Stimulated activated effector memory CD8-positive, alpha-beta T cell treated with anti-CD3 and anti-CD28 coated beads, Interleukin-12 subunit alpha, Interleukin-12 subunit beta, amount 100 ng/mL, for 72 hours (primary cell): ENCODE measurements at places on chromosomes 1 and 21.

GRCh38 chr1:183126528-183126927 lies 59.5 kb upstream of the LAMC2 start:
- DNase-seq: no peak

GRCh38 chr1:245177071-245177900 lies 22.5 kb downstream of the KIF26B start:
- DNase-seq: no peak

GRCh38 chr21:42644223-42645208 lies 8.9 kb upstream of the PDE9A start:
- DNase-seq: no peak

DNA sequence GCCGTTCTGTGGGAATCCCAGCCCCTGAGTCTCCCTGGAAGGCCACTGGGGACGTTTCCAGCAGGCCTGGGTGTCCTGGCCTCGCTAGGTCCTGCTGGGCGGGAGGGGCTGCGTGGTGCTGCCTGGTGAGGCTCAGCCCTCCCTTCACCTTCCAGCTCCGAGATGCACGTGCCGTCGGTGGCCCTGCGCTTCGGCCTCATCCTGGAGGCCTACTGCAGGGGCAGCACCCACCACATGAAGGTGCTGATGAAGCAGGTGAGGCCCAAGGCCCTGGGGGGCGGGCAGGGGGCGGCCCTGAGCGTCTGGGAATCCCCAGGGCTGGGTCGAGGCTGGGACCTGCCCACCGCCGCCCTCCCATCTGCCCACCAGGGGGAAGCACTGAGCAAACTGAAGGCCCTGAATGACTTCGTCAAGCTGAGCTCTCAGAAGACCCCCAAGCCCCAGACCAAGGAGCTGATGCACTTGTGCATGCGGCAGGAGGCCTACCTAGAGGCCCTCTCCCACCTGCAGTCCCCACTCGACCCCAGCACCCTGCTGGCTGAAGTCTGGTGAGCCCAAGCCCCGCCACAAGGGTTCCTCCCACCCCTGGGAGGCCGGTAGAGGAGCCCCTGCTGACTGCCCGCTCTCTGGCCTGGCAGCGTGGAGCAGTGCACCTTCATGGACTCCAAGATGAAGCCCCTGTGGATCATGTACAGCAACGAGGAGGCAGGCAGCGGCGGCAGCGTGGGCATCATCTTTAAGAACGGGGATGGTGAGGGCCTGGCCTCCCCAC lies 70.3 kb downstream of the PIK3CD start:
- peak; percentile 61 for DNase-seq

GRCh38 chr1:11681071-11681771 lies at the start of gene MAD2L2:
Gene MAD2L2, minus strand, starts transcription at chr1:11681148. Its CDS starts 547 bp downstream, at chr1:11680601.
- DNase-seq: peak; percentile 93

DNA sequence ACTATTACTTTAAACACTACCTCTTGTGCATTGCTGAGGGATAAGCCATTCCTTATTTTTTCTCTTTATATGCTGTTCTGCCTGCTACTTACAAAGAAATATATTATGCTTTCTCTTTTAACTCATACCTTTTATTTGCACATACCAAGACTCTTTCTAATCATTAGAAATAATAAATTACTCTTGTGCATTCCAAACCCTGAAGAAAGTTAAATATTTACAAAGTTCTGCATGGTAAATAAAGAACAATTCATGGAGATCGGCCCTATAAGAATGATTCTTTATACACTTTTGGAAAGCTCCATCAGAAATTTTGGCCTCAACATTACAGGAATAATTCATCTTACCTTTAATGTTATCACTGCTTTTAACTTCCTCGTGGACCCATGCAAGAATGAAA lies 86.7 kb upstream of the PALMD start:
- DNase-seq: no peak

- DNase-seq: no peak
Observed at GRCh38 chr1:39132505-39133339, 71.8 kb upstream of the MACF1 start.

DNA sequence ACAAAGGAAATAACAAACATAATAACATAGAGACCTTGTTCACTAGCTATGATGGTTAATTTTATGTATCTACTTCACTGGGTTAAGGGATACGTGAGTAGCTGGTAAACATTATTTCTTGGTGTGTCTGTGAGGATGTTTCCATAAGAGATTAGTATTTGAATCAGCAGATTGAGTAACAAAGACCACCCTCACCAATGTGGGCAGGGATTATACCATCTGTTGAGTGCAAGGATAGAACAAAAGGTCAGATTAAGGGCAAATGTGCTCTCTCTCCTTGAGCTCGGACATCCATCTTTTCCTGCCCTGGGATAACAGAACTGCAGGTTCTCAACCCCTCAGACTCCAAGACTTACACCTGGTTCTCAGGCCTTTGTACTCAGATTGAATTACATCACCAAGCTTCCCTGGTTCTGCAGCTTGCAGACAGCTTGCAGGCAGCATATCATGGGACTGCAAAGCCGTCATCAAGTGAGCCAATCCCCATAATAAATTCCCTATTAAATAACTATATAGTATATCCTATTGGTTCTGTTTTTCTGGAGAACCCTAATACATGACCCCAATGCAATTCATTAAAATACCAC lies 9.2 kb downstream of the SPATA6 start:
- no peak for DNase-seq

DNA sequence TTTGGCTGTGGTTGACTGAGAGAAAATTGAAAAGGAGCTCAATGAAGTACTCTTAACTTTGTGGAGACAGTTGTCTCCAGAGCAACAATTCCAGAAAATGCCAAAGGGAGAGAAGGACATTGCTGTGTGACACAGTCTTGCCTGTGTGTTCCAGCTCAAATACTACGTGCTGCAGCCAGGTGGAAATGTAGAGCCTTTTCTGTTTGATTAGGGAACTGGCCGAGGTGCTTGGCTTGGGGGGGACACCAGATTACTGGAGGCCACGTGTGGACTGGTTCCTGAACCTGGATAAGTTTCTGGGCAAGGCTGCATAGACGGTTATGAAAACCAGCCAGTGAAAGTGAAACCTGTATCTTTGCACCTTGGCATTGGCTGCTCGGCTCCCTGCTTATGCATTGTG lies 217.9 kb downstream of the CTH start:
- DNase-seq: no peak

- DNase-seq: peak; percentile 77
Observed at GRCh38 chr1:25520446-25521061, 22.9 kb upstream of the LDLRAP1 start.

- DNase-seq: no peak
Observed at GRCh38 chr1:17359031-17359430, 13.0 kb upstream of the PADI6 start.

DNA sequence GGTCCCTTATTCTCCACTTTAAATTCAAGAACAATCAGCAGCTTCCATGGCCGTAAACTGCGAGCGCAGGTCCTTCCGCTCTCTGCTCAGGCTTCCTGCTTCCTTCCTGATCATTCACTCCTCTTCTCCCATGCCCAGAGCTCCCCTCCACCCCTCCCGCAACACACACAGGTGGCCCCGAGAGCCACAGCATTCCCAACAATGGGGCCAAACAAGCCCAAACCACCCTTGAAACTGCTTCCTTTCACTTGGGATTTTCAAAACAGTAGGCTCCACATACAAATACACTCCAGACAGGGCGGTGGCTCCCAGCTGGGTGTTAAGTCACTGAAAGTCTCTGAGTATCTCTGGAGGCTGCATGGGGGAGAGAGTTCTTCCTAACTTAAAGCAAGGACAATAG lies 11.4 kb downstream of the FAM89A start:
- DNase-seq: no peak

- no peak for DNase-seq
Observed at GRCh38 chr1:225446981-225447615, 19.3 kb upstream of the LBR start.

- no peak for DNase-seq
Observed at GRCh38 chr21:37700641-37701202, 215.5 kb downstream of the KCNJ6 start.

GRCh38 chr1:222905151-222905550 lies 90.3 kb downstream of the DISP1 start:
- no peak for DNase-seq

DNA sequence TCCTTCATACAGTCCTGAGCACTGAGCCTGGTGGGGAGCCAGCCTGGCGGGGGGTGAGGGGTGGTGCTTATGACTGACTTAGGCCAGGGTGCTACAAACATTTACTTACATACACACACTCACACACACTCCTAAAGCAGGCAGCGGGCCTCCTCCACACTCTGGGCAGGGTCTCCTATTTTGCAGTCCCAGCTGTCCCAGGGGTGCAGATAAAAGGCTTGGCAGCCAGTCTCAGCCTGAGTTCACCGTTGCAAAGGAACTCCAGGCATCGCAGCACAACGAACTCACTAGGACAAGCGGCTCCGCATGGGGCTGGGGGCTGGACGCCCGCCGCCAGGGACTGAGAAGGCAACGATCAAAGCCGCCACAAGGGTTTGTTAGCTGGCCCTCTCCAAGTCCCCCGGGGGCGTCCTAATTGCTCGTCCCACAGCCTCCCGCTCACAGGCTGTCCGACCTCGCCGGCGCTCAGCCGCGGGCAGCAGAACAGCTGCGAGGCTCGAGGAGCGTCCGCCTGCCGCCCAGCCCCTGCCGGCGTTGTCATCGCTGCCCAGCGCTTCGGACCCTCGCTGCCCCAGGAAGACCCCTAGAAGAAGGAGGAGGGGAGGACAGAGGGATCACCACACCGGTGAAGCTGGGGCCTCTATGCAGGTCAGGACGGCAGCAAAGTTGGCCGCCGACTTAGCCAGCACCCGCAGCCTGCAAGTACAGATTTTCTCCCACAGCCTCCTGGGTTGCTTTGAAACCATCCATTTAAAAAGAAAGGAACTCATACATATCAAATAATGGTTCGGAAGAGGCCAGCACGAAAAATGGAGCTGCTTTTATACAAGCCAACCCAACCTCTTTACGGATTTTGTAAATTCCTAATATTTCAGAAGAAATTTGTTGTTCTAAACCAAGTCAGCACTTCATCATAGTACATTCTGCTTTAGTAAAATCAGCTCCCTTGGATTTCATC lies 6.2 kb downstream of the BARHL2 start:
- DNase-seq: no peak

GRCh38 chr1:238982736-238983135 lies 403.6 kb upstream of the CHRM3 start:
- no peak for DNase-seq

DNA sequence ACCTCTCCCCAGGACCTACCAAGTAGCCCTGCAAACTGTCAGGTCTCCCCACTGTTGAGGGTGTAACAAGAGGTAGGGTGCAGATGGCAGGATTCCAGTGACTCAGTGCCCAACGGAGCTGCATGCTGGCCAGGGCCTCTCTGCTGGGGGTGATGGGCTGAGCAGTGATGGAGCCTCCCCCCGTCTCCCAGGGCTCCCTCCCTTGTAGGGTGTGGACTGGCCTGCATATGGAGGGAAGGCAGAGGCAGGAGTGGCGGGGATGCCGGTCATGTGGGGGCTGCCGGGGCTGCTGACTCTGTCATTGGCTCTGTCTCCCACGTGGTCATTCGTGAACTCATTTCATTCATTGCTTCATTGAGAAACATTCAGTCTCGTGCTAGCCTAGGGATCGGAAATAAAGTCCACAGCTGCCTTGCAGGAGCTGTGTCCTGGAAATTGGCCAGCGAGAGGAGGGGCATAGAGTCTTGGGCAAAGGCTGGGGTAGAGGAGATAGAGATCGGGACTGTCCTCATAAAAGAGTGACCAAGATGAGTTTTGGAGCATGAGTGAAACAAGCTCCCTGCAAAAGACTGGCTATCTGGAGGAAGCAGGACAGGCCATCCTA lies 22.9 kb upstream of the DISP3 start:
- DNase-seq: no peak

GRCh38 chr1:98179151-98179773 lies 258.4 kb upstream of the DPYD start:
- DNase-seq: no peak

DNA sequence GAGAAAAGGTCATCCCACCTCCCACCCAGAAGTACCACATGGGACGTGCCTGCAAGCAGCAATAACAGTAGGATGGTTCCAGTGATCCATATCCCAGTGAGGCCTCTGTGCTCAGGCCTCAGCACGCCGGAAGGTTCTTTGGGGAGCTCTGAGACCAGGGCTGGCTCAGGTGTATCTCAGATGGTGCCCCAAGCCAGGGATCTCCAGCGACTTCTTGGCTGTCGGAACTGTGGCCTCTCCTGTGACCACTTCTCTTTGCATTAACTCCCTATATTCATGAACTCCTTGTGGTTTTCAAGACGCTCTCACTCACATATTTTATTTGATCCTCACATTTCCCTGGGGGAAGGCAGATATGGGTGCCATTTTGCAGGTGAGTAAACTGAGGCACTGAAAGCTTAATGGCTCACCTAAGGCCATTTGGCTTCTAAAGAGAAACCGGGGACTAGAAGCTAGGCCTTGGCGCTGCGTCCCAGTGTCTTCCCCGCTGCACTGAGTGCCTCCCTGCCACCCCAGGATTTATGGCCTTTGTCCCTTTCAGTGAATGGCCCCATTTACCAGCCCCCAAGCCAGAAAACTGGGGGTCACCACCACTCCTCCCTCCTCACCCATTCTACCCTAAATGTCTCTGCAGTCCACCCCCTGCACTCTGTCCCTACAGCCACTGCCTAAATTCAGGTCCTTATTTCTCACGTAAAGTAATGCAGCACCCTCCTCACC lies 101.9 kb downstream of the CCDC185 start:
- DNase-seq: no peak

DNA sequence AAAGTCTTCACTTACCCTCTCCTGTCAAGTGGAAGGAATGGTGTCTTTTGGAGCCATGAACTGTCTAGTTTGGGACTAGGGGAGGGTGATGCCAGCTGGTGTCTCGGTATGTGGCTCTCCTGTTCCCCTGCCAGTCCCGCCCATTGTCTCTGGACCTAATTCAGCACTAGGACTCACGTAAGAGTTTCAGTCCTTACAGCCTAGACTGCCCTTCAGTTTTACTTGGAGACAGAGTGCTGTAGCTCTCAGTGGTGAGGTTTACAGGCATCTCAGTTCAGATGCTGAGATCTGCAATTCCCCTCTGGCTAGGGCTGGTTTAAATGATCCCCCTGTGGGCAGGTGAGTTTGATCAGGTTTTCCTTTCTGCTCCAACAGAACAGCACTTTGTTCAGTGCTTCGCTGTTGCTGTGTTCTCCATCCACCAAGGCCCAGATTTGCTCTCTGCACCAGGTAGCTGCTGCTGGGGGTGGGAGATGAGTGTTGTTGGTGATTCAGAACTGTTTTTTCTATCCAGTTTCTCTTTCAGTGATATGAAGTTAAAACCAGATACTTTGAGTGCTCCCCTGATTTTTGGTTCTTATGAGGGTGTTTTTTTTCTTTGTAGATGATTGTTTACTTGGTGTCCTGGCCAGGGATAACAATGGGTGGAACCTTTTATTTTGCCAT lies 198.3 kb upstream of the RNPC3 start:
- DNase-seq: no peak

DNA sequence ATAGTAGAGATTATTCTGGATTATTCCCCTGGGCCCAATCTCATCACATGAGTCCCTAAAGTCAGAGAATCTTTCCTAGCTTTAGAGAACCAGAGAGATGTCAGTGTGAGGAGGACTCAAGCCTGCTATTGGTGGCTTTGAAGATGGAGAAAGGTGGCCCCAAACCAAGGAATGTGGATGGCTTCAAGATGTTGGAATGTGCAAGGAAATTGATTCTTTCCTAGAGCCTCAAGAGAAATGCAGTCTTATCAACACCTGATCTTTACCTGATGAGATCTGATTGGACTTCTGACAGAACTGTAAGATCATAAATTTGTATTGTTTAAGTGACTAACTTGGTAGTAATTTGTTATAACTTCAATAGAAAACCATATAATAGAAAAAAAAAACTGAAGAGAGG lies 51.0 kb downstream of the NME7 start:
- no peak for DNase-seq

GRCh38 chr21:45853703-45854342 lies 127.7 kb upstream of the COL6A1 start:
- DNase-seq: no peak
